Activated CD4-positive, alpha-beta memory T cell treated with anti-CD3 and anti-CD28 coated beads for 36 hours (primary cell): ENCODE measurements at places on chromosomes 2 and 18. TPM values are rescaled to one million over a fixed set of nuclear protein-coding genes. Genes with fewer than 3 reads are reported as not detected.

DNA sequence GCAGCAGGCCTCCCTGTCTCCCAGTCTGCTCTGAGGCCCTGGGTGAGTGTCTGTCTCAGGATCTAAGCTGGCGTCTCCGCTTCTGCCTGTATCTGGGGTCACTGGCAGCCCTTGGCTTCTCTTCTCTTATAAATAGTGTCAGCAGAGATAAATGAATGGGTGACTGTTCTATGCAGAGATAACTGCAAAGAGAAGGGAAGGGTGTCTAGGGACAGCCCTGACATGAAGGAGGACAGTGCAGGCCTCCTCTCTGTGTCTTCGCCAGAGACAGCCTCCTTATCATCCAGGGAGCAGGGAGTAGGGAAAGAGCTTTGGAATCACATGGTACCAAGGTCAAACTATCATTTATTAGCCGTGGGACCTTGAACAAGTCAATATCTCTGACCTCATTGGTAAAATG, 28.3 kb upstream of the GMPPA start:
- no peak for DNase-seq
- no peak overlapping the region for H3K4me3 ChIP-seq
- H3K27me3 ChIP-seq: no peaks in the 10 kb centered on the region
- H3K27ac ChIP-seq: no peak overlapping the region

DNA sequence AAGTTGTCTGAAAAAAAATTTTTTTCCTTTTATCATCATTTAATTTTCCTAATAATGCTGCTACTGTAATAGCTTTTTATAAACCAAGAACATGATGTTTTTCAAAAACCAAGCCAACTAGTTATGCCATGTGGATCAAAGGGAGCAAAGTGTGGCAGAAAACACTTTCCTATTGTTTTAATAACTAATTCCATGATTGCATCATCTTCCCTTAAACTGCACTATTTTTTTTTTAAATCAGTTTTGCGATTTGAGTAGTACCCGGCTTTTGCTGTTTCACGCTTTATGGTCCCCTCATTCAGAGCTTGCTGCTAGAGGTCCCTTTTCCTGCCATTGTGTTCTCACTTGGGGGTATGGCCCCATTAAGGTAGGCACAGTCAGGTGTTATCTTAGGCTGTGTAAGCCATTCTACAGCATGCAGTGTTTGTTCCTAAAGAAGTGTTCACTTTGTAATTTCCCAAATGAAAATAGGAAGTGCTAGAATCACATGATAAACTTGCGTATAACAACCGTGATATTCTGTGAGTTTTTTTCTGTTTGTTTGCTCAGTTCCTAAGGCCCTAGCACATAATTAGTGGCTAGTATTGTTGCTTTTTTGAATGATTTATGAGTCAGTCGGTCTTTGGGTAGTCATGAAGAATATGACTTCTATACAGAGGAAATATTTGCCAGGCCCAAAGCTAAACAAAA, 225.8 kb downstream of the PTGR3 start:
- H3K27me3 ChIP-seq: no peaks in the 10 kb centered on the region
- no peak overlapping the region for H3K4me3 ChIP-seq
- H3K36me3 ChIP-seq: peaks cover 5% of the 10 kb centered on the region
- no peak overlapping the region for H3K27ac ChIP-seq

The CD302 gene
- 0.56 TPM for total RNA-seq

- no peaks in the 10 kb centered on the region for H3K4me1 ChIP-seq
- H3K4me3 ChIP-seq: no peak overlapping the region
- no peaks in the 10 kb centered on the region for H3K36me3 ChIP-seq
- DNase-seq: no peak
Measured at GRCh38 chr2:223232285-223232684, 180.3 kb downstream of the KCNE4 start.

DNA sequence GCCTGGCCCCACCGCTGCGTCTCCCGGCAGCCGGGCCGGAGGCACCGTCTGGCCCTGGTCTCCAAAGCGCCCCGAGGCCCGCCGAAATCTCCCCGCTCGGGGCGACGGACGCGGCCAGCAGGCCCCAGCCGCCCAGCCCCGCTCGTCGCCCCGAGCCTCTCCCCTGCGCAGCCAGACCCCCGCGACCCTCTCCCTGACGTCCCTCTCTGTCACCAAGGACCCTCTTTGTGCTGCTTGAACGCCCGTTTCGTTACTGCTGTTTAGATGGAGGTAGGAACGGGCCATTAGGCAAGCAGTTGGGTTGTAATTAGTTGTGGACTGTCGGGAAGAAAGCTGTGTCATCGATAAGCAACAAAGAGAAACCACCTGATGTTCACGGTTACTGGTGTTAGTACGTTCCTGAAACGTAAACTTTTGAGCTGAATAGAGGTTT, 686 bp downstream of the UBXN4 start:
- peak; percentile 45 for DNase-seq
- H3K27me3 ChIP-seq: no peaks in the 10 kb centered on the region
- H3K4me1 ChIP-seq: peaks cover 26% of the 10 kb centered on the region
- peaks cover 12% of the 10 kb centered on the region for H3K36me3 ChIP-seq
- peak overlapping the region; percentile 99 for H3K27ac ChIP-seq
- H3K4me3 ChIP-seq: peak overlapping the region; percentile 96

The INO80D gene
- total RNA-seq: 14.5 TPM

DNA sequence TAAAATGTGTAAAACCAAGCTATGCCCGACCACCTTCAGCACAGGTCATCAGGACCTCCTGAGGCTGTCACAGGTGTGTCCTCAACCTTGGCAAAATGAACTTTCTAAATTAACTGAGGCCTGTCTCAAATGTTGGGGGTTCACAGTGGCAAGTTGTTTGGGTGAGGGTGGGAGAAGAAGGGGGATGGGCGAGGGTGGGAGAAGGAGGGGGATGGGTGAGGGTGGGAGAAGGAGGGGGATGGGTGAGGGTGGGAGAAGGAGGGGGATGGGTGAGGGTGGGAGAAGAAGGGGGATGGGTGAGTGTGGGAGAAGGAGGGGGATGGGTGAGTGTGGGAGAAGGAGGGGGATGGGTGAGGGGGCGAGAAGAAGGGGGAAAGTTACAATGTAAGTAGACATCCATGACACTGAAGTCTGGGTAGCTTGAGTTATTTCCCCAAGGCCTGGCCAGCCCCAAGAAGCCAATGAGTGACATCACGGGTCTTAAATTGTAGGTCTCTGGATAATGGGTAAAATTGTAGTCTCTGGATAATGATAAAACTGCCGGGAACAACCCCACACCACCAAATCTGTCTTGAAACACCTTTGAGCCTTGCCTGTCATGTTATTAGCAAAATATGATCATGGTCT, 56.3 kb downstream of the TIMM21 start:
- H3K4me3 ChIP-seq: no peak overlapping the region
- H3K36me3 ChIP-seq: no peaks in the 10 kb centered on the region
- no peak for DNase-seq
- H3K27ac ChIP-seq: no peak overlapping the region
- H3K4me1 ChIP-seq: no peaks in the 10 kb centered on the region
- peaks cover 6% of the 10 kb centered on the region for H3K27me3 ChIP-seq

GRCh38 chr2:136081582-136082210, 36.3 kb downstream of the CXCR4 start:
- no peaks in the 10 kb centered on the region for H3K36me3 ChIP-seq
- no peaks in the 10 kb centered on the region for H3K27me3 ChIP-seq
- no peak overlapping the region for H3K4me3 ChIP-seq
- peaks cover 1% of the 10 kb centered on the region for H3K4me1 ChIP-seq

GRCh38 chr18:23616258-23616657, 30.0 kb upstream of the NPC1 start:
- no peak overlapping the region for H3K4me3 ChIP-seq
- no peaks in the 10 kb centered on the region for H3K36me3 ChIP-seq
- peaks cover 26% of the 10 kb centered on the region for H3K27me3 ChIP-seq
- no peak for DNase-seq
- peaks cover 7% of the 10 kb centered on the region for H3K4me1 ChIP-seq

- H3K27ac ChIP-seq: no peak overlapping the region
- H3K36me3 ChIP-seq: no peaks in the 10 kb centered on the region
- no peaks in the 10 kb centered on the region for H3K4me1 ChIP-seq
- no peak overlapping the region for H3K4me3 ChIP-seq
- H3K27me3 ChIP-seq: no peaks in the 10 kb centered on the region
Measured at GRCh38 chr2:95303191-95303919, 6.2 kb downstream of the KCNIP3 start.
